ENCODE measurements at places on chromosomes 1 and 21. TPM values are rescaled to one million over a fixed set of nuclear protein-coding genes. Genes with fewer than 3 reads are reported as not detected.

DNA sequence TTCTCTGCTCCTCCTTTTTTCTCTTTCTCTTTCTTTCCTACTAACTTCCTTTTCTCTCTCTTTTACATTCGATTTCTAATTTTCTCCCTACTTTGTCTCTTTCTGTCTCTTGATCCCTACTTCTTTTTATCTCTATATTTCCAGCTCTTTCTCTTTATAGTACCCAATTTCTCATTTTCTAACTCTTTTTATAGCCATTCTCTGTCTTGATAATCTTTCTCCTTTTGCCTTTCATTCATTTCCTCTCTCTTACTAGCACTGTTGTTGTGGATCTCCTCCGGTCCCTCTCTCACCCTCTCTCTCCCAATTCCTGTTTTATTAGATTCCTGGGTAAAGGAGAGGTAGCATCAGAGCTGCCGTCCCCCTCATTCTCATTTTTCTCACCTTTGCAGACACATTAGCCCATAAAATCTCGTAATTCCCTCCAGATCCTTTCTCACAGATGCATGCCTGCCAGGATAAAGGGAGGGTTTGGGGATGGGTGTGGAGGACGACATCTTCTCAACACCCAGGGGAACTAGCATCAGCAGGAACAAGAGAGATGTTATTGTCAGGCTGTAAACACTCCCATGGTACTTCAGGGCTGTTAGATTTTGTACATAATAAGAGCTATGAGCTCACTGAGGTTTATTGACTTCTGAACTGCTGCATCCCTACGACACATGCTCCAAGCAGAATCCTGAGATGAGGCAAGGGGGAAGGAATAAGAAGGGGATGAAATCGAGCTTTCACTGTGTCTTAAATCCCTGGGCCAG, 159.0 kb upstream of the GALNT2 start:
- H3K36me3 ChIP-seq, result no peaks in the 10 kb centered on the region
- H3K4me1 ChIP-seq, result peaks cover 6% of the 10 kb centered on the region
- no peak overlapping the region for H3K4me3 ChIP-seq
- H3K27me3 ChIP-seq, result no peaks in the 10 kb centered on the region
- DNase-seq, result no peak

Gene UQCRHL
- 1.0 TPM for total RNA-seq

Gene HLX
- total RNA-seq, result 1.8 TPM

GRCh38 chr1:175530622-175531375, 212.6 kb downstream of the TNR start:
- H3K4me1 ChIP-seq, result no peaks in the 10 kb centered on the region
- no peak overlapping the region for H3K4me3 ChIP-seq
- no peak overlapping the region for H3K27ac ChIP-seq
- no peaks in the 10 kb centered on the region for H3K27me3 ChIP-seq

GRCh38 chr1:10694274-10694632, 102.2 kb downstream of the CASZ1 start:
- no peaks in the 10 kb centered on the region for H3K27me3 ChIP-seq
- H3K27ac ChIP-seq, result peak overlapping the region; percentile 79
- peak overlapping the region; percentile 55 for H3K4me3 ChIP-seq
- H3K4me1 ChIP-seq, result peaks cover 71% of the 10 kb centered on the region
- no peaks in the 10 kb centered on the region for H3K36me3 ChIP-seq

DNA sequence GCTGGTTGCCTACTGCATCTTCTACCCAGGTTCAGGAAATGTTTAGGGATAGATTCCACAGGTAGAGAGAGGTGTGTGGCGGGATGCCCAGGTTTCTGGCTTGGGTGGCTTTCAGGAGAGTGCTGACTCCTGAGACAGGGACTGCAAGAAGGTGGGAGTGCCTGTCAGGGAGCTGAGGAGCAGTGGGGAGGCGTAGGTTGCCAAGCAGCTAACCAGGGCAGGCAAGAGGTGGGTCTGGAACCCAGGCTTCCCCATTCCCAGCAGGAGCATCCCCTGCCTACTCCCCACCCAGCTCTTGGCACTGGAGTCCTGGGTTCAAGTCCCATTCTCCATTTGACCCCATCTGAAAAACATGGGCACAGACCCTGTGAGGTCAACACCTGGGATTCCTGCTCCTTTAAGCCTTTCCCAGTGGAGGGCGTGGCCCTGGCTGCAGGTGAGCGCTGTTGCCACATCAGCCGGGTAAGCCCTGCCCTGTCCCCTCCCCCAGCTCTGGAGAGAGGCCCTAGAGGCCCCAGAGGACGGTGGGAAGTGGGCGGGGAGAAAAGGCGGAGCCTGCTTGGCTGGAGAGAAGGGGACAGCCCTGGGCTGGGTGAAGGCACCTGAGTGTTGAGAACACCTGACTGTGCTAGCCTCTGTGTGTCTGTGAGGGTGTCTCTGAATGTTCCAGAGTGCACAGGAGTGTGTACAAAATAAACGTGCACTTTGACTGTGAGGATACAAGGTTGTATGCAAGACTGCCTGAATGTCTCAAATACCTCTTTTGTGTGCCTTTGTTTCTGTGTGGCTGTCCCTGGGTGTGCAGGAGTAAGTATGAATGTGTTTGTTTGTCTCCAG, 14.0 kb upstream of the SYNC start:
- no peaks in the 10 kb centered on the region for H3K27me3 ChIP-seq
- H3K27ac ChIP-seq, result peak overlapping the region; percentile 81
- peaks cover 26% of the 10 kb centered on the region for H3K4me1 ChIP-seq

Gene PGLYRP4
- not detected for total RNA-seq

Gene SYTL1
- 107 TPM for total RNA-seq

DNA sequence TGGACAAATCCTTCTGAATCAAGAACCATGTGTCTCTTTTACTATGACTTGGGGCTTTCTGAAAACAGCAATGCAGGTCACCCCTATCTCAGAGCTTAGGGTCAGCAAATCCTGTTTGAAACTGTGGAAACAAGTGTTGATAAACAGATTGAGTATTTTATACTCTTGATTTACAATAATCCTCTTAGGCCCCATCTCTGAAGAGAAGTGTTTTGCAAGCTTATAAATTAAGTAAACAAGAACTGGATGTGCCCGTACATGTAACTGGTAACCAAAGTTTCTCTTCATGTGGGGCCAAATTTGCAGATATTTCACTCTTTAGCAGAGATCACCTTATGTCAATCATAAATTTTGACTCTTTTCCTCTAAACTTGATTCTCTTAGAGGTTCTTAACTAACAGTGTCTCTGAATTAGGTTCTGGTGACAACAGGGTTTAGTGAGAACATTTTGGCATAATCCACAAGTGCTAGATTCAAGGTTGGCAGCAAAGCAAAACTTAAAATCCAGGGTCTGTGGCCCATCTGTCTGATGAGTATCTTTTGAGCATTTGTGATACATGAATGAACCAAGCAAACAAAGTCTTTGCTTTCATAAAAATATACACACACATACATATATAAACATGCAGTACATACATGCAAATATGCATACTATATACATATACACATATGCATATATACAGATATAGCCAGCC, 183.0 kb upstream of the HOOK1 start:
- H3K36me3 ChIP-seq, result no peaks in the 10 kb centered on the region
- DNase-seq, result no peak
- H3K4me1 ChIP-seq, result peaks cover 3% of the 10 kb centered on the region
- no peak overlapping the region for H3K27ac ChIP-seq
- H3K27me3 ChIP-seq, result no peaks in the 10 kb centered on the region
- H3K4me3 ChIP-seq, result no peak overlapping the region

Gene MSH4
- not detected for total RNA-seq

Gene ZNF648
- not detected for total RNA-seq

Gene DDI2
- total RNA-seq, result 30.1 TPM

- no peak for DNase-seq
- no peak overlapping the region for H3K27ac ChIP-seq
- no peaks in the 10 kb centered on the region for H3K4me1 ChIP-seq
- H3K36me3 ChIP-seq, result no peaks in the 10 kb centered on the region
Measured at GRCh38 chr1:216020743-216021345, 402.4 kb downstream of the USH2A start.

DNA sequence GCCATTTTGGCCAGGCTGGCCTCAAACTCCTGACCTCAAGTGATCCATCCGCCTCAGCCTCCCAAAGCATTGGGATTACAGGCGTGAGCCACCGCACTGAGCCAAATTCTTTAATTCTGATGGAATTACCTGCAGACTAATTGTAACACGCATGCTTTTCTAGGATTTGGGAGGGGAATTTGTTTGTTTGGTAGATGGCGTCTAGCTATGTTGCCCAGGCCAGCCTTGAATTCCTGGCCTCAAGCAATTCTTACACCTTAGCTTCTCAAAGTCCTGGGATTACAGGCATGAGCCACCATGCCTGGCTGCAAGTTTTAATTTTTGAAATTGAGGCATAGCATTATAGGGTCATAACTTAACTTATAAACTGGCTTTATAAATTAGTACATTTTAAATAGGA, 18.6 kb downstream of the RTCA start:
- H3K27ac ChIP-seq, result no peak overlapping the region
- no peak for DNase-seq
- H3K4me1 ChIP-seq, result peaks cover 1% of the 10 kb centered on the region
- no peaks in the 10 kb centered on the region for H3K27me3 ChIP-seq
- peaks cover 4% of the 10 kb centered on the region for H3K36me3 ChIP-seq

DNA sequence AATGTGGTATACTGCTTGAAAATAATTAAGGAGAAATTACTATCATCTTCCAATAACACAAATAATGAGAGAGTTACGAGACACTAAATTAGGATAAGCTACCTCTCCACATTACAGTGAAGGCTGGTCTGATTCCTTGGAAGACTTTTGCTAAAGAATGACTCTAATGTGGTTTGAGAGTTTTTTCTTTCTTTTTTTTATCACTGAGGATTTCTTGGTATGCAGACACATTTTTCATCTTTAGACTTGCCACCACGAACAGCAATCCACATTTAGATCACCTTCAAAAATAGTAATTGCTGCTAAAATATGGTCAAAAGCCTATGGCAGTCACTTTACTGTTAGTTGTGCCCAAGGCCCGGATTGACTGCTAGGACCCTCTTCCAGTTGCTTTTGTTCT, 16.6 kb upstream of the TMEM35B start:
- peaks cover 15% of the 10 kb centered on the region for H3K36me3 ChIP-seq
- no peak overlapping the region for H3K27ac ChIP-seq
- no peak for DNase-seq
- H3K4me3 ChIP-seq, result no peak overlapping the region

Gene BRDT
- total RNA-seq, result not detected

DNA sequence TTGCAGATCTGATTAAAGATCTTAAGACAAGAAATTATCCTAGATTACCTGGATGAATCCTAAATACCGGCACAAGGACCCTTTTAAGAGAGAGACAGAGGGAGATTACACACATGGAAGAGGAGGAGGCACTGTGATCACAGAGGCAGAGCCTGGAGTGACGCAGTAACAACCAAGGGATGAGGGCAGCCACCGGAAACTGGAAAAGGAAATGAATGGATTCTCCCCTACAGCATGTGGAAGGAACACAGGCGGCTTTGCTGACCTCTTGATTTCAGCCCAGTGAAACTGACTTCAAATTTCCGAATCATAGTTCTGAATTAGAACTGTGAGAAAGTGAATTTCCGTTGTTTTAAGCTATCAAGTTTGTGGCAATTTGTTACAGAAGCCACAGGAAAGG, 50.2 kb upstream of the IVNS1ABP start:
- H3K4me3 ChIP-seq, result no peak overlapping the region
- no peak for DNase-seq
- no peaks in the 10 kb centered on the region for H3K4me1 ChIP-seq
- H3K27me3 ChIP-seq, result no peaks in the 10 kb centered on the region
- H3K27ac ChIP-seq, result no peak overlapping the region

DNA sequence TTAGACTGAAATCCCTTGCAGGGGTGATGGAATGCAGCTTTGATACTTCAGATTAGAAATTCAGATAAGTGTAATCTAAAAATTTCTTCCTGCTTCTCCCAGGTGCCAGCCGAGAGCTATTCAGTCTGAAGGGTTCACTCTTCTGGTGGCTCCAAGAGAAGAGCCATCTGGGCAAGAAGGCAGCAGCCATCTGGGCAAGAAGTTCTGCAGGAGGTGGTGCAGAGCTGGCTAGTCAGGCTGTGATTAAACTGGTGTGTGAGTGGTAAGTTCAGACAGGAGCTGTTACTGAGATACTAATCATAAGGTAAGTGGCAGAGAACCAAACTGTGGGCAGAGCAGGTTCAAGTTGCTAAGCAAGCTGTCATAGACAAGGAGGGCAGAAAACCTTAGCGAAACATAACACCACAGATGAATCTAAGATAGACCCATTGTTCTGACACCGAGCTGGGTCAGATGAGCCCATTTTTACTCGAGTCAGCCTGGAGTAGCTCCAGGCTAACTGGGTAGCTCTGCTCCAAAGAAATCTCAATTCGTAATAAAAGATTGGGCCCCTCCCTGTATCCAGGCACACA, 14.4 kb upstream of the TP53BP2 start:
- H3K27me3 ChIP-seq, result no peaks in the 10 kb centered on the region
- no peaks in the 10 kb centered on the region for H3K36me3 ChIP-seq
- DNase-seq, result no peak
- H3K4me1 ChIP-seq, result no peaks in the 10 kb centered on the region
- H3K27ac ChIP-seq, result no peak overlapping the region
- H3K4me3 ChIP-seq, result no peak overlapping the region

DNA sequence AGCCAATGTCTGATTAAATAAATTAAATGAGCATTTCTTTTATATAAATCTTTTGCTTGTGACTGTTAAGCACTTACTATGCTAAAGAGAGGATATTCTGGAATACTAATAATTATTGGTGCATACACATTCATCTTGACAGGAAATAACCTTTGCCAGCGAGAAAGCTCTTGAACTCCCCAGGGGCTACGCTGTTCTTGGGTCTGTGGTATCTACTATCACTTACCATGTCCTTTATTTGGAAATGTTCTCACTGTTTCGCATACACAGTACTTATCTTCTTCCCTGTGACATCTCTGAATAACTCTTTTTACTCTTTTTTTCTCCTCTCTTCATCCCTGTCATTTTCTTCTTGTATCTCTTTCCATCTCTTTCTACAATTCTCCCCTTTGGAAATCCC, 178.7 kb downstream of the GABPA start:
- DNase-seq, result no peak
- H3K27ac ChIP-seq, result no peak overlapping the region
- peaks cover 8% of the 10 kb centered on the region for H3K4me1 ChIP-seq
- H3K4me3 ChIP-seq, result no peak overlapping the region
- H3K36me3 ChIP-seq, result no peaks in the 10 kb centered on the region
- no peaks in the 10 kb centered on the region for H3K27me3 ChIP-seq

Gene OR10X1
- not detected for total RNA-seq

GRCh38 chr1:90973897-90974798, 47.7 kb downstream of the ZNF644 start:
- no peaks in the 10 kb centered on the region for H3K4me1 ChIP-seq
- H3K36me3 ChIP-seq, result peaks cover 1% of the 10 kb centered on the region
- H3K27me3 ChIP-seq, result no peaks in the 10 kb centered on the region
- no peak for DNase-seq
- no peak overlapping the region for H3K4me3 ChIP-seq
- no peak overlapping the region for H3K27ac ChIP-seq

Gene RRP1
- 9.9 TPM for total RNA-seq

DNA sequence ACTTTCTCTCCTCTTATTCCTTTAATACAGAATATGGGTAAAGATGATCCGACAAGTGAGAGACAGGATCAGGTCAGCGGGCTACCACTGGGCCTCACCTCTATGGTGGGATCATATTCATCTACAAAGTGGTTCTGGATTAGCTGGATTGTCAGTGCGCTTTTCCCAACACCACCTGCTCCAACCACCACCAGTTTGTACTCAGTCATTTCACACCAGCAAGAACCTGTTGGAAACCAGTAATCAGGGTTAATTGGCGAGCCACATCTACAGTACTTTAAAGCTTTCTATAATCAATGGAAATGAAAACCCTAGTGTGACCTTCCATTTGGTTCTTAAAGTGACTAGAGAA, 643 bp downstream of the NRAS start:
- DNase-seq, result no peak
- peak overlapping the region; percentile 81 for H3K4me3 ChIP-seq
- H3K27ac ChIP-seq, result peak overlapping the region; percentile 84
- H3K4me1 ChIP-seq, result peaks cover 11% of the 10 kb centered on the region

Gene SLC5A9
- total RNA-seq, result 5.2 TPM

Gene TNNT2
- total RNA-seq, result 1.8 TPM

Gene CD48
- total RNA-seq, result 5.7 TPM

Data from body of pancreas (tissue), 4 donors.